ENCODE measurements at places on chromosomes 3 and 15.
A peak's percentile ranks its signal among the peaks of the same experiment; 100 is the strongest.

GRCh38 chr3:72034986-72035385, 250.0 kb upstream of the PROK2 start:
- no peak for DNase-seq

DNA sequence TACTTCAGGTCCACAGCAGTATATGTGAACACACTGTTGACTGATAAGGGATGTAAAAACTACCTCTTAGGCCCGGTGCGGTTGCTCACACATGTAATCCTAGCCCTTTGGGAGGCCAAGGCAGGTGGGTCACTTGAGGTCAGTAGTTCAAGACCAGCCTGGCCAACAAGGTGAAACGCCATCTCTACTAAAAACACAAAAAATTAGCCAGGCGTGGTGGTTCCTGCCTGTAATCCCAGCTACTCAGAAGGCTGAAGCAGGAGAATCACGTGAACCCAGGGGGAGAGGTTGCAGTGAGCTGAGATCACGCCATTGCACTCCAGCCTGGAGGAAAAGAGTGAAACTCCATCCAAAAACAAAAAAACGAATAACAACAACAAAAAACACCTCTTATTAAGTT, 194.6 kb upstream of the KCNMB2 start:
- no peak for DNase-seq

- DNase-seq, result no peak
Measured at GRCh38 chr3:186821429-186822387, 15.4 kb upstream of the RFC4 start.

DNA sequence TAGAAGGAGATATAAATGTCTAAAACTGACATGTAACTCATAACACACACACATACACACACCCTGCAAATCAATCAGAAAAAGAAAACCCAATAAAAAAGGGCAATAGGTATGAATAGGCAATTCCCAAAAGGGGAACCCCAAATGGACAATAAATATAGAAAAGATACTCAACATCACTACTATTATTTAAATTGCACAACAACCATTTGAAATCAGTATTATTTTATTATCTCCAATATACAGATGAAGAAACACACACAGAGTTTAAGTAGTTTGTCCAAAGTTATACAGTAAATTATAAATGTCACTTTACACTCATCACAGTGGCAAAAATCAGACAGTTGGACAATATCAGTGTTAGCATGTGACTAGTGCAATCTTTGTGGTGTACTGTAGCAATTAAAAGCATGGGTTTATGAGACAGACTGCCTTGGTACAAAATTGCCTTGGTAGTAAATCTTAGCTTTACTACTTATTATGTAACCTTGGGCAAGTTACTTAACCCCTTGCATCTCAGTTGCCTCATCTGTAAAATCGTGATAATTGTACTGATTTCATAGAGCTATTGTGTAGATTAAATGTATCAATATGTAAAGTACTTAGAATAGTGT, 3.4 kb upstream of the FSTL1 start:
- DNase-seq, result no peak

DNA sequence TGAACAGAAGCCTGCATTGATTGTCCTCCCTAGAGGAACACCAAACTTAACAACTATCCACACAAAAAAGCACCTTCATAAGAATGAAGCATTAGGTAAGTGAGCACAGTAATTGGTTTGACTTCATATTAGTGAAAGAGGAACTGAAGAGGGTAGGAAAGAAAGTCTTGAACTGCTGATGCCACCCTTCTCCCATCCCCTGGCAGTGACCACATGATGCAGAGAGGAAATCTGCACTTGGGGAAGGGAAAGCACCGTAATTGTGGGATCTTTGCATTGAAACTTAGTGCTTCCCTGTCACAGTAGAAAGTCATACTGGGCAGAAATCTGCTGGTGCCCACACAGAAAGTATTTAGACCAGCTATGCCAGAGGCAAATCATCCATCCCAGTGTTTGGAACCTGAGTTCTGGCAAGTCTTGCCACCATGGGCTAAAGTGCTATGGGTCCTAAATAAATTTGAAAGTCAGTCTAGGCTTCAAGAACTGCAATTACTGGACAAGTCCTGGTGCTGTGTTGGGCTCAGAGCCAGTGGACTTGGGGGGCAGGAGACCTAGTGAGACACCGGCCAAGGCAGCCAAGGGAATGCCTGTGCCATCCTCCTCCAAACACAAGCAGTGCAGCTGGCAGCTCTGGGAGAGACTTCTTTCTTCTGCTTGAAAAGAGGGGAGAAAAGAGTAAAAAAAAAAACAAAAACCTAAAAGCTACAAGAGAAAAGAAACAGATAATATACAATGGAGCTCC, 63.6 kb downstream of the SLC15A2 start:
- no peak for DNase-seq

DNA sequence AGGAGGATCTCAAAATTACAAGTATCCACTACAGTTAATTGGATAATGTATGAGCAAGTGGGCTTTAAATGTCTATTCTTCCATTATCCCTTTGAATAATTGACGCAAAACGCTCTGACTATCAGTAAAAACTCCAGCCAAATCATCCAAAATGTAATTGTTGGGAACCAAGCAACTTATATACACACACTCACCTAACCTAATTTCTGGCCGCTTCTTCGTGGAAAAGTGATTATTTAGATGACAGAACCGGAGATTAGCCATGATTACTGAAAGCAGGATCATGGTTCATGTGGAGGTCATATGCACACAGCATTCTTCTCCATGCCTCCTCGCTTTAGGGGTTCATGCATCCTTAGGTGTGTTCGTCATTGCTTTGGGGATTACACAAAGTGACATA, 992.4 kb downstream of the NAALADL2 start:
- no peak for DNase-seq

DNA sequence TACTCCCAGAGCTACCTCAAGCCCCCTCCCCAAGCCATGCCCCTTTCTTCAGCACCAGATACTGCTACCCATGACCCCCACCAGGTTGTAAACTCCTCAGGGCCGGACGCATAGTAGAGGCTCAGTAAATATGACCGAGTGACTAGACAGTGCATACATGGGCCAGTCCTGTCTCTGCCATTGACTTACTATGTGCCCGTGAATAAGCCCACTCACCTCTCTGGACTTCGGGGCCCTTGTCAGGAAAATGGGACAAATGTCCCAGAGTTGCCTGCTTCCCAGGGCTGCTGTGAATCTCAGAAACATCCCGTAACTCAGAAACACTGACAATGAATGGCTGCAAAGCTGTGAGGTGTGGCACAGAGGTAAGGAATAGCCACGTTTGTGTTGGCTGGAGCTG, 48.2 kb upstream of the FGD5 start:
- DNase-seq, result no peak

DNA sequence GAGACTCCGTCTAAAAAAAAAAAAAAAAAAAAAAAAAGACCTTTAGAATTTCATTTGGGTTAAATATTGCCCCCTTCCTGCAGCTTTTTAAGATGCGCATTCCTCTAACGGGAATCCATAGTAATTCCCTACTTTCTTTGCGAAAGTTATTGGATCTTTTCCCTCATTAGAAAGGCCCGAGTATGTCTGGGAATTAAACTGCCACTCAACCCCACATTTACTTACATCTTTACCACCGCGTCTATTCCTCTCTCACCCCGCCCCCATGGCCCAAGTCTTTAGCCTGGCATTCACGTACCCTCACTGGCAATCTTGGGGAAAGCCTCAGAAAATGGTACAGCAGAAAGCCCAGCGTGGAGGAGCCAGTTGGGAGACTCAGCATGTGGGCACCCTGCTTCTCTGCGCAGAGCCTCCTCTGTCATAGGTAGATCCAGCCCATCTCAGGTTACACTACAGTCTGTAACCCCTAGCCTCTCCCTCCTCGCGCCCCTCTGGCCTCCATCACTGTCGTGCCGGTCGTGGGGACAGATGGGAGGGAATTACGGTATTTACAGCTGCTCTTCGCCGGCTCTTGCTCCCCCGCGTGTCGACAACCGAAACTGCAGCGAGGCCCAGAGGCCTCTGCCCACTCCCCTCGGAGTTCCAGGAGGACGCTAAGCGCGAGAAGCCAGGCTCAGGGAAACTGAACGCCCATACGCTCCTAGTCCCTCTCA, 6.4 kb upstream of the ANKDD1A start:
- DNase-seq, result peak; percentile 66

GRCh38 chr15:49238342-49238741, 68.3 kb downstream of the GALK2 start:
- no peak for DNase-seq

GRCh38 chr3:134480546-134480945, 5.2 kb downstream of the ANAPC13 start:
- no peak for DNase-seq

DNA sequence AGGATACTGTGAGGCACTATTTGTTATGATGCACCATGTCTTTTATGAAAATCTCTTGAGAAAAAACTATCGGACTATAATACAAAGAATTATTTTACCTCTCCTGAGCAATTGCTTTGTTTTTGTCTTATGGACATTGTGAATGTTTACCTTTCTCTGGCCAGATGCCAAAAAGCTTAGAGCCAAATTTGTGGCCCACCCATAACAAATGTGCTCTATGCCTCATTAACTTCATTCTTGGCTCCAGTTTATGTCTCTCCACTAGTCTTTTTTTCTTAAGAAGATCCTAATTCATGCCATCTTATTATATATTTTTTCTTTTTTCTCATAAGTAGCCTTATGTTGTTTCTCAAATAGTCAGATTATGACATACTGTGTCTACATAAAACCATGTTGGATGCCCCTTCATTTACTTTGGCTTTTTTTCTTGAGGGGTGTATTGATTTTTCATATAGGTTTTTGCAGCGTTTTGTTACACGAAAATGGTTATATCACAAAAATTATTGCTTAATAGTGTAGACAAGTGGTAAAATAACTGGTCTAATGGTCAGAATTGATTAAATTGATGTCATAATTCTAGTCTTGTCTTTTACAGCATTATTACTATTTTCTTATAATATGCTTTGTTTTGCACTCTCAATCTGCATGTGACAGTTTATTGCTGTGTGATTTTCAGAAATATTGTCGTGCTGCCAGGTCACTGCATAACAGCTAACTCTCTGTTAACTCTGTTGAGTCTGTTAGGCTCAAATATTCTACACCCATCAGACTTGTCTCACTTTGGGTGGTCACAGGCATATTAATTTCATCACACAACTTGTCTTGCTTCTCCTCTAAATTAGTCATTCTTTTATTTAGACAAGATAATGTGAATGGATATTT, 18.2 kb downstream of the SENP8 start:
- DNase-seq, result no peak

GRCh38 chr3:79286882-79287281, 480.9 kb downstream of the ROBO1 start:
- DNase-seq, result no peak

- no peak for DNase-seq
Measured at GRCh38 chr15:55526559-55527036, 18.6 kb upstream of the DNAAF4 start.

DNA sequence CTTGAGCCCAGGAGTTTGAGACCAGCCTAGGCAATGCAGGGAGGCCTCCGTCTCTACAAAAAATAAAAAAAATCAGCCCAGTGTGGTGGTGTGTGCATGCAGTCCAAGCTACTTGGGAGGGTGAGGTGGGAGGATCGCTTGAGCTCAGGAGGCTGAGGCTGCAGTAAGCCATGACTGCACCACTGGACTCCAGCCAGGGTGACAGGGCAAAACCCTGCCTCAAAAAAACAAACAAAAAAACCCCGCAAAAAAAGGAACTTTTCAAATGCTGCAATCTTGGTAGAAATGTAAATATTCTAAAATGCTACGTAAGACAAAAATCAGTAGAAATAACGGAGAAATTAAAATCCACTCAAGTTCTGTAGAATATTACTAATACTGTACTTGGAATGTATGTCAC, 108.1 kb upstream of the MELTF start:
- DNase-seq, result no peak

DNA sequence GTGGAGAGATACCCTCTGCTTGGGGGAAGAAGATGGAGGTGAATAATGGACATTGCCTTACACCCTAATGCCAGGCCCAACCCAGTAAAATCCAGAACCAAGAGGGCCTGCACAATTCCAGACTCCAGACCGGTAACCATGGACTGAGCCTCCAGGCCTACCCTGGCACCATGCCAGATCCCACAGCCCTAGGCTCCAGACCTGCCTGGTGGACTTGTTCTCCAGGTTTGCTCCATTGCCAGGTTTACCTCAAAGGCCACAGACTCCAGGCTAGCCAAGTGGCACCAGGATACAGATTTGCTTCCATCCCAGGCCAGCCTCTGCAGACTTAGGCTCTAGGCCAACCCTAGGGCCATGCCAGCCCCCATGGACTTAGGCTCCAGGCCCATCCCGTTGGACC, 14.0 kb downstream of the PLCH1 start:
- DNase-seq, result no peak

DNA sequence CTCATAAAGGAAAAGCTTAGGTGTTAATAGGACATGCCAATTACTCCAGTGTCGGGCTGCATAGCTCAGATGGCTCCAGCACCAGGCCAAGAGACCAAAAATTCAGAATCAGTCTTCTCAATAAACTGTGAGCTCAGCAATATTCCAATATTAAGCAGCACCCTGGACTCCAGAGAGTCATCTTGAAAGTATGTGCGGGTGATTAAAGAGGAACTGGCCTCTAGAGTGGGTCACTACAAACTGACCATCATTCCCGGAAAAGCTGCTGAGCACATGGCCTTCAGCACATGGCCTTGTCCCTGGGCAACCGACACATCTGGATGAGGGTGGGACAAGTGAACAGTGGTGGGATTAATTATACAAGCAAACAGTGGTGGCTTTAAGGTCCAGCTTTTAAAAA, 59.0 kb downstream of the MAGI1 start:
- DNase-seq, result no peak

DNA sequence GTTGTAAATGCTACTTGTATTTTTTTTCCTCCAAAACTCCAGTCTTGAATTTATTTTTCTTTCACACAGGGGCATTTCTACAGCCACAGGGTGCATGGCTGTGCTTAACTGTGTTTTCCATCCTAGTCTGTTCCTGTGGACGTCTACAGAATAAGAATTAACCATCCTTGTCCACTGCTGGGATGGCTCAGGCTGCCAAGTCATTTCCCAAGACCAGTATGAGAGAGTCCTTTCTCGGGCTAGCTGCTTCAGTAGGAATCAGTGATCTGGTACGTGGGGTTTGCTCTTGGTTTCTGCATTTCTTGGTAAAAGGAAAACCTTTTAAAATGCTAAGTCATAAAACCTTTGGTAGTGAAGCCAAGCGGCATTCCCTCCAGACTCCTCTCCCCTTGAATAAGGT, 29.8 kb downstream of the CHDH start:
- DNase-seq, result no peak

- no peak for DNase-seq
Measured at GRCh38 chr3:44117736-44118135, 124.0 kb upstream of the TOPAZ1 start.

DNA sequence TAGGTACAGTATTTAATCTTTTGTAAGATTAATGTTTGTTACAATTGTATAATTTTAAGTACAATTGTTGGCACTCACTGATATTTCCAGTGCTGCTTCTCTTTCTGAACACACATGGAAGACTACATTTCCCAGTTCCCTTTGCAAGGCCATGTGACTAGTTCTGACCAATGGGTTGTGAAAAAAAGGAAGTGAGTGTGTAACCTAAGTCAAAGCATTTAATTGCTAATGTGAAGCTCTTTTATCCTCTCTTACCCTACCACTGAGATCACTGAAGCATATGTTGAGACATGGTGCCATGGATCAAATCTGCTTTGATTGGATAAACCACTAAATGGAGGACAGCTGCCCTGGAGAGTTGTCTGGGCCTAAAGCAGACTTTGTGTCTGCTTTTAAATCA, 83.9 kb upstream of the PLXND1 start:
- DNase-seq, result no peak
